ENCODE measurements at places on chromosomes 1 and 21.

DNA sequence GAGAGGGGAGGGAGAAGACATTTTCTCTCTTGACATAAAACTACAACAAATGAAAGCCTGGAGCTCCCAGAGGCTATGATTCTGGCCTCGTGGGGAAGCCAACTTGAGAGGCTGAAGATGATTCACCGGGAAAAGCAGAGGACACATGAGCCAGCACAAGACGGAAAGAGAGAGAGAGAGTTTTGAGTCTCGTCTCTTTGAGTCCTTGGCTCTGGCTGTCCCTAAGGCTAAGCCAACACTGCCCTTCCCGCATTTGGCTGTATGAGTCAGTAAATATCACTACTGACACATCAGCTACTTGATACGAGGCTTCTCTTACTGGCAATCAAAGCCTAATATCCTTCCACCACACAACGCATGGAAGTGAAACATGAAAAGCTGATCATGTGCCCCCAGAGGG is 95.5 kb downstream of the GRIK3 start:
- DNase-seq, result no peak

GRCh38 chr21:28636752-28637691 is 355.7 kb downstream of the LTN1 start:
- DNase-seq, result peak; percentile 73

DNA sequence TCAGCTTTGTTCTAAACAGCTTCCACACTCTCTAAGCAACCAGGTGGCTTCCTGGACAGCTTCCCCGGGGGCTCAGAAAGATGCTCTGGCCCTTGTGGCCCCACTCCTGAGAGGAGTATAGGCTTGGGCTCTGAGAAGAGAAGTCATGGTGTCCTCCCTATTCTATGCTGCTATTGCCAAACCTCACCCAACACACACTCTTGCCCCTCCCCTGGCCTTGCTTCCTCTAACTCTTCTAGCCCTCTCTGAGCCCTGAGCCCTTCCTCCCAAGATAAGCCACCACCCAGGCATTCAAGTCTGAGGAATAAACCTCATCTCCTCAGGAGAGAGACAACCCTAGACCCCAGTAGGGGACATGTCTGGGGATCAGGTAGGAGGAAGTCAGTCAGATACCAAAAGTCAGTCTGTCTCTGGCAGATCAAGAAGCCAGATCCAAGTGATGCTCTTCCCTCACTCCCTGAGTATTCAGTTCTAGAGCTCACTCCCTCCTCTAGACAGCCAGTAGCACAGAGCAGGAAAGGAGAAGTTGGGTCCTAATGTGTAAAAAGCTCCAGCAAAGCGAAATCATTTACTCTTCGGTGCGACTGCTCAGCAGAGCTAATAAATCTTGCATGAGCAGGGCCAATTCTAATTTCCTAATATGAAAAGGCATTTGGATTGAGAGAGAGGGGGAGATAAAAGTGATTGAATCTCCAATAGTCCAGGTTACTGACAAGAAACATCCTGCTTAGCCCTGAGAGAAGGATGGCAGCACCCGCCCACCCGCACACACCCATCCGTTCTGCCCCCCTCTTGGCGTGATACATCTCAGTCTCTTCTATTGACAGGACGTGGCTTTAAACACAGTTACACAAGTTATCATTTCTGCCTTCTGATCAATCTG is 50.5 kb downstream of the DMAP1 start:
- no peak for DNase-seq

DNA sequence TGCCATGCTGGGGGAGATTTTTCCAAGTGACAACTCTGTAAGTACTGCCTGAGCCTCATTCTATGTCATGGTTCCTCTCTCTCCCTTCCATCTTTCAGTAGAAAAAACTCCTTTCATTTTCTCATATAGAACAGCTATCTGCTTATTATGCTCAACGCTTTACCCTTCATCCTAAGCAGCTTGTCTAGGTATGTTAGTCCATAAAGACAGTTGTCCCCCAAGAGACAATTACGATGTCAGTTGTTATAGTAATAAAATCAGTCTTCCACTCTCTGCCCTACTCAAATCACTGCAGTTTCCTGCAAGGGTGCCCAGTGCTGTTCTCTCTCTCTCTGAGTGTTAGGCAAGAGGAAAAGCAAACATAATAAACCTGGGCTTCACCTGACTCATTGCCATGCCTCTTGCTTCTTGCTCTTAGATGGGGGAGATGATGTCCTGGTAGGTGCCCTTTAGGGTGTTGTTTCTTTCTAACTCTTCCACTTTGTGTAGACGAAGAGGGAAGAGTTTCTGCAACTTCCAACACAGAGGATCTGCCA is 59.4 kb downstream of the PAPPA2 start:
- no peak for DNase-seq

DNA sequence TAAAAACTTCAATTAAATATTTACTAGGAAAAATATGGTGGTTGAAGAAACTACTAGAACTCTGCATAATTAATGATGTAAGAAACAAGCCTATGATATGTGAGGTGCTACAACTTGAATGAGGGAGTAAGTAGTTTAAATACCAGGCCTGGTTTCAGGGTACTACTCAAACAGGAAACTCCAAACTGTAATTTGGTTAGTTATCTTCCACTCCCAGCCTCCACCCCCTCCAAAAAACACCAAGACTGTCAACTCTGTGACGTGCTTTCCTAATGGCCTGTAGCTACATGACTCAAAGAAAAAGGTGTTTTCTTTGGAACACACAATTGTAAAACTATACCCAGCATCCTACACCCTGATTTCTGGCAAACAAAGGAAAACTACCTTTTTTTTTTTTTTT is 55.9 kb upstream of the RCC1 start:
- peak; percentile 80 for DNase-seq

DNA sequence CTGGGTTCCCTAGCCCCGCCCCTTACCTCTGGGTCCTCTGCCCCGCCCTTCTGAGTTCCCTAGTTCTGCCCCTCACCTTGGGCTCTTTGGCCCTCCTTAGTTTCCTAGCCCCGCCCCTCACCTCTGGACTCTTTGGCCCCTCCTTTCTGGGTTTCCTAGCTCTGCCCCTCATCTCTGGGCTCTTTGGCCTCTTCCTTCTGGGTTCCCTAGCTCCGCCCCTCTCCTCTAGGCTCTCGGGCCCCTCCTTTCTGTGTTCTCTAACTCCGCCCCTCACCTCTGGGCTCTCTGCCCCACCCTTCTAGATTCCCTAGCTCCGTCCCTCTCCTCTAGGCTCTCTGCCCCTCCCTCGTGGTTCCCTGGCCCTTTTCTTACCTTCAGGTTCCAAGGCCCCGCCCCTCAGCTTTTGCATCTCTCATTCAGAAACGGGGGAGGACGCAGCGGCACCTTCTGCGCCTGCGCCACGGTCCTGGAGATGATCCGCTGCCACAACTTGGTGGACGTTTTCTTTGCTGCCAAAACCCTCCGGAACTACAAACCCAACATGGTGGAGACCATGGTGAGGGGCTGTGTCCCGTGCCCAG is 88.5 kb downstream of the PTPRU start:
- DNase-seq, result no peak

- DNase-seq, result no peak
Measured at GRCh38 chr1:201807958-201808632, 20.9 kb upstream of the IPO9 start.

- no peak for DNase-seq
Measured at GRCh38 chr1:10765304-10765703, 31.1 kb downstream of the CASZ1 start.

- no peak for DNase-seq
Measured at GRCh38 chr1:3030663-3031381, 9.6 kb downstream of the ACTRT2 start.

DNA sequence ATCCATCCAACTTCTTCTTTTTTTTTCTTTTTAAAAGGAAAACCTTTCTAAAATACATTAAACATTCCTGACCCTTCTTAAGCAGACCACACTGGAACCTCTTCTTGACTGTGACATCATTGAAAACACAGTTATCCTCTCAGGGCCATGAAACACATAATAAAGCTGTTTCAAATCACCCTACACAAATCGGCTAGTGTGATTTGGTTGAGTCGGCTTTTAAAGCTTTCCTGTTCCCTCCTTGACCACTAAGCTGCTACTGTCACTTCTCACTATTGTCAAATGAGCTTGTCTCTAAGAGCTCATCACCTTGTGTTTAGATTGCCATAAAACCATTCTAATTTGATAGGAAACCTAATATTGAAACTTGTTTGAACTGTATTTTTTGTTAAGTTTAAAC is 5.9 kb downstream of the USP24 start:
- DNase-seq, result peak; percentile 27

Measured in activated CD4-positive, alpha-beta T cell treated with anti-CD3 and anti-CD28 coated beads, Interleukin-2, amount 50 U/mL, for 16 hours (primary cell).